Forelimb muscle (tissue), 1 donor: ENCODE measurements at places on chromosomes 6 and 20.

GRCh38 chr6:25105070-25105925, 169.5 kb upstream of the RIPOR2 start:
- DNase-seq, result no peak

- DNase-seq, result peak; percentile 68
These were observed at the start of gene DIDO1 for GRCh38 chr20:62926229-62927127. Gene DIDO1, minus strand, starts transcription at chr20:62926505.

- no peak for DNase-seq
These were observed 2.6 kb downstream of the BLCAP start for GRCh38 chr20:37524859-37525708.

DNA sequence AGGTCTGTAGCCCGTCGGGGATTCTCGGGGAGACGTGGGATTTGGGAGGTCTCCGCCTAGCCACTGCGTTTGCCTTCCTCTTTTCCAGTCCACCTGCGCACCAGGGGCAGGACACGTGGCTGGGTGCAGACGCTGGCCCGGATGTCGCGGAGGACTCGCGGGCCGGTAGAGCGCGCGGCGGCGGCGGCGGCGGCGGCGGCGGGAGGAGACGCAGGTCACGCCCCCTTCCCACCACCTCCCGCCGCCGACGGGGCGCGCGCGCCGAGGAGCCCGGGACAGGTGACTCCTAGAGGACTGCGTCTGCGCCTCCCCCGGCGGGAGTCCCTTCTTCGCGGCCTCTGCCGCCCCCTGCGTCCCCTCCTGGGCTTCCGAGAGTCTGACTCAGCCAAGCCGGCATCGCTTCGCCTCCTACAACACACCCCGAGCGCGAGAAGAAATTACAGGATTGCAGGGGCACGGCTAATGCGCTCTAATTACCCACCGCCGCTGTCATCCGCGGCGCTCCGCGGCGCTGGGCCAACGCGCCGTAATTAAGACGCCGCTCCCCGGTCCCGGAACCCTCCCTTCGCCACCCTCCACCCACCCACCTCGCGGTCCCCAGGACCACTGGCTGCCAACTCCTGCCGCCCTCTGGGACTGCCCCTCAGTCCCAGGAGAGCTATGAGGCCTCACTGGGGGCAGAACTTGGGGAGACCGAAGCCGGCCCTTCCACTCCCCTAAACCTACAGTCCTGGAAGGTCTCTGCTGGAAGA, 124.5 kb downstream of the MRPL14 start:
- no peak for DNase-seq

DNA sequence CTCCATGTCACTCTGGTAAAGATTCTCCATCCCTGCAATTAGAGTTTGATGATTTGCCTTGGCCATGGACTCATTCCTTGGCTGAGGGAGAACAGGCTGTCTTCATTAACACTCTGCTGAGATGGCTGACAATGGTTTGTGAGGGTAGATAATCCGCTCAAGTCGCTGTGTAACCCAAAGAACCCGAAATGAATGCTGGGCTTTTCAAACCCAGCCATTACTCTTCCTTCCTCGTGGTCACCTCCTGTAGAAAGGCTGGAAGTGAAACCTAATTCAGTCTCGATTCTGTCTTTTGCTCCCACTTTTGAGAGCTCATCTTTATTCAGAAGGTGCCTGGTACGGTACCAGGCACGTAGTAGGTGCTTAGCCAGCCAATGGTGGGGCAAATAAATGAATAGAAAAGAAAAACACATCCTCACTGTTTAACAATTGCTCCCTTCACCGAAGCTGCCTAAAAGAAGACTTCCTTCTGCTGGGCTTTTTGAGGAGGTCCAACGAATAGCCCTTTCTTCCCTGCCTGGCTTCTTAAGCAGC, 190.2 kb downstream of the BCAS1 start:
- DNase-seq, result no peak

DNA sequence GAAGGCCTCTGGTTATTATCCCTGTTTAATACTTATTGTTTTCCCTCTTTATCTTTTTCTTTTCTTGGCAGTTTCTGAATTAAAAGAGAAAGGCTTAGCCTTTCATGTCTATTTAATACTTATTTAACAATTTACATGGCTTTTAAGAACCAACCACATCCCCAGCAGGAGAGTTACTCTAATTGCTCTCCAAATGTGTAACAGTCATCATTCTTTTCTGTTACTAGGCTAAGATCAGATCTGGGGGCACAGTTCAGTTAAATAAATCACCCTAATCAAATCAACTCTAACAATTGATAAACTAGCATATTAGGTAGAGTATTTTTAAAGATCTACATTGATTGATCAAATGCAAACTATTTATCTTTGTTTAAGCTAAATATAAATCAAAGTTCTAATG, 54.1 kb upstream of the NT5E start:
- DNase-seq, result no peak

DNA sequence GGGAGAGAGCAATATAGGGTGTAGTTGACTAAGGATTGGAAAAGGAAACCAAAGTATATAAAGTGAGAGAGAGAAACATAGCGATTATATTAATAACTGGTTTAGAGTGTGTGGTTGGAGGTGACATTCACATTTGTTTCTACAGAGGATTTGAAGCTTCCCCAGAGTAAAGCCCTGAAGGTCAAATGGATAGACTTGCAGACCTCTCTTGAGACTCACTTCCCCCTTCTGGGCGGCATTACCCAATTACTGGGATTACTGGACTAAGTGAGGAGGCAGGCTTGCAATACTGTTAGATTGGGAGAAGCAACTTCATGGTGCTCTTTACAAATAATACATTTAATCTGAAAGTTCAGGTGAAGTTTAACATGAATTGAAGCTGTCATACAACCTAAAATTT, 10.7 kb downstream of the FIG4 start:
- no peak for DNase-seq

- no peak for DNase-seq
These were observed 31.6 kb upstream of the RNF24 start for GRCh38 chr20:4046926-4047325.

GRCh38 chr6:138979813-138980668, 8.0 kb downstream of the REPS1 start:
- no peak for DNase-seq

- DNase-seq, result no peak
These were observed at the start of gene DBNDD2 for GRCh38 chr20:45407783-45408645. Gene DBNDD2, plus strand, starts transcription at chr20:45408289. Its CDS starts 179 bp downstream, at chr20:45408468.

DNA sequence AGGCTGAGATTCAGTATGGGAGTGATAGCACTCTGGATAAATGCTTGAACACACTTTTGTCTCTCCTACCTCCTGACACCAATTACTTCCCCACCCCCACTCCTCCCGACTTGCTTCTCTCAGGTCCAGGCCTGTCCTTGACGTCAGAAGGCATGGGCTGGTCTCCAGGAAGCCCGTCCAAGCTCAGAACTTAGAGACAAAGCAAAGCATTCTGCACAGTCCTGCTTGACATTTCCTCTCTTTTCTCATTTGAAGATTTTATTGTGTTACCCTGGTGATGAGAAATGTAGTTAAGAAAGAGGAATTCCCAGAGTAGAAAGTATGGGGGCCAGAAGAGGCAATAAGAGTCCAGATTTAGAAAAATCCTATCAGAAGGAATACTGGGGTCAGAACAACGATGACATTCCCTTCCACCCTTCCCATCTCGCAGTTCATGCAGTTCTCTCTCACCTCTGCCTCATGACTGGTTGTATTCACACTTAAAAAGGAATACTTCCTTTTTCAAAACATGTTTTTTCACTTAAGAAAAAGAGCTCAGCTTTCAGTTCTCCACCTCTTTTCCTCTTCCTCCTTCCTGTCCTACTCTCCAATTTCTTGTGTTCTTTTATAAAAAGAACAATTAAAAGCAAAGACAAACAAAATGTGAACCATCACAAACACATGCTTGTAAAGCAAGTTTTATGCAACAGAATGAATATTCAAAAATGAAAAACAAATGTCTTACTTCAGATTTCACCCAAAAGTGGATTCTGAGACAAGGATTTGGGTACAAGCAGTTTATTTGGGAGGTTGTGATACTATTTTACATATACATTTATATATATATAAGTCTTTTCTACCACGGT, 18.5 kb upstream of the FAM184A start:
- DNase-seq, result peak; percentile 88

DNA sequence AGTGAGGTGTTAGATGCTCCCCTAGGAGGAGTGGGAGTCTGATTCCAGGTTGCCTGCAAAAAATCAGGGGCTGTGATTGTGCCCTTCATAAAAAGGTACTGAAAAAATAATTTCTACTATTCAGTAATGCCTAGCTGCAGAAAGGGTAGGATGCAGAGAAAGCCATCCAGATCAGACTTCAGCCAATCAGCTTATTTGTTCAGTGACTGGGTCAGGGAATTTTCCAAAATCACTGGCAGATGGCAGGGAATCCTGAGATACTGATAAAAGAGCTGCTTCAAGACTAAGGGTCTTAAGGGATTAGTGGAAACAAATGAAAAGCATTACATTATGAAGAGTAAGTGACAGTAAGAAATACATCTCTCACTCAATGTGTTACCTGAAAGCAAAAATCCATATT, 42.8 kb upstream of the MTRF1L start:
- DNase-seq, result no peak

DNA sequence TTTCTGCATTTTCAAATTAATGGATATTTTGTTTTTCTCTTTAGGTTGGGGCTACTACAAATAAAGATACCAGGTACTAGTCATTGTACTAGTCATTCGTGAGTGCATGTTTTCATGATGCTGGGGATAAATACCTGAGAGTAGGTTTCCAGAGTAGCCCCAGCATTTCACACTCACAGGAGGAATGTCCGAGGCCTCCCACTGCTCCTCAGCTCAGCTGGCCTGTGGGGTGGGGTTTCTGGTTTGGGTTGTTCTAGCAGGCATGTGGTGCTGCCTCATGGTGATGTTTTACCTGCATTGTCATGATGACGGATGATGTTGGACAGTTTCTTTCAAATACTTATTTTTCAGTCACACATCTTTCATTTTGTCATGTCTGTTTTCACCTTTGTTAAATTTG, 144.5 kb downstream of the SMOC2 start:
- no peak for DNase-seq
